ENCODE measurements at places on chromosomes 11 and 22. TPM values are rescaled to one million over a fixed set of nuclear protein-coding genes. Genes with fewer than 3 reads are reported as not detected.

CASP5 gene
- total RNA-seq: not detected

MTMR2 gene
- total RNA-seq: 52.4 TPM

GRCh38 chr11:85767246-85767945, 43.5 kb downstream of the SYTL2 start:
- H3K36me3 ChIP-seq: no peaks in the 10 kb centered on the region
- H3K27me3 ChIP-seq: peaks cover 51% of the 10 kb centered on the region
- H3K4me1 ChIP-seq: no peaks in the 10 kb centered on the region
- DNase-seq: no peak
- no peak overlapping the region for H3K27ac ChIP-seq
- no peak overlapping the region for H3K4me3 ChIP-seq

- no peaks in the 10 kb centered on the region for H3K4me1 ChIP-seq
- no peak overlapping the region for H3K4me3 ChIP-seq
- H3K27me3 ChIP-seq: no peaks in the 10 kb centered on the region
- no peaks in the 10 kb centered on the region for H3K36me3 ChIP-seq
- no peak for DNase-seq
Measured at GRCh38 chr22:29854432-29854831, 16.4 kb upstream of the ASCC2 start.

GRCh38 chr11:129620237-129621104, 195.2 kb upstream of the TMEM45B start:
- H3K4me1 ChIP-seq: peaks cover 17% of the 10 kb centered on the region
- DNase-seq: no peak
- no peak overlapping the region for H3K4me3 ChIP-seq

GRCh38 chr11:60251485-60252212, 8.7 kb upstream of the MS4A4E start:
- peak; percentile 32 for DNase-seq
- peaks cover 9% of the 10 kb centered on the region for H3K27me3 ChIP-seq

- H3K4me3 ChIP-seq: no peak overlapping the region
- no peaks in the 10 kb centered on the region for H3K36me3 ChIP-seq
- no peak overlapping the region for H3K27ac ChIP-seq
- H3K4me1 ChIP-seq: peaks cover 31% of the 10 kb centered on the region
- DNase-seq: no peak
Measured at GRCh38 chr11:106983261-106983660, 35.0 kb downstream of the GUCY1A2 start.
